Psoas muscle (tissue), 8 donors: ENCODE measurements at places on chromosomes 6 and 20. TPM values are rescaled to one million over a fixed set of nuclear protein-coding genes. Genes with fewer than 3 reads are reported as not detected.

DNA sequence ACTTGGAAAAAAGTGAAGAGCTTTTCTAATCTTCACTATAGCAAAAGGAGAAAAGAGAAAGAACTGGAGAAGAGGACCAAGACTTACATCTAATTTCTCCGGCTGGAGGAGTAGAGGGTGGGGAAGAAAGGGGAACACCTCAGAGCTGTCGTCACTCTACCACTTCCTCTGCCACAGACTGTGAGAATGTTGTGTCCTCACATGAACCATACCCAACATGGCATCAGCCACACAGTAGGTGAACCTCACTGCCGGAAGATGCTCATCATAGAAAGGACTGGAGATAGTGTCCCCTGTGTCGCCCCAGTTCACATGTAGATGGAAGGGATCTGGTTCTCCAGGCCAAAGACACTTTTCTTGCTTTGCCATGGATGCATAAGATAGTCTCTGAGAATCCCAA, 604.4 kb upstream of the NOX3 start:
- no peak for DNase-seq

DNA sequence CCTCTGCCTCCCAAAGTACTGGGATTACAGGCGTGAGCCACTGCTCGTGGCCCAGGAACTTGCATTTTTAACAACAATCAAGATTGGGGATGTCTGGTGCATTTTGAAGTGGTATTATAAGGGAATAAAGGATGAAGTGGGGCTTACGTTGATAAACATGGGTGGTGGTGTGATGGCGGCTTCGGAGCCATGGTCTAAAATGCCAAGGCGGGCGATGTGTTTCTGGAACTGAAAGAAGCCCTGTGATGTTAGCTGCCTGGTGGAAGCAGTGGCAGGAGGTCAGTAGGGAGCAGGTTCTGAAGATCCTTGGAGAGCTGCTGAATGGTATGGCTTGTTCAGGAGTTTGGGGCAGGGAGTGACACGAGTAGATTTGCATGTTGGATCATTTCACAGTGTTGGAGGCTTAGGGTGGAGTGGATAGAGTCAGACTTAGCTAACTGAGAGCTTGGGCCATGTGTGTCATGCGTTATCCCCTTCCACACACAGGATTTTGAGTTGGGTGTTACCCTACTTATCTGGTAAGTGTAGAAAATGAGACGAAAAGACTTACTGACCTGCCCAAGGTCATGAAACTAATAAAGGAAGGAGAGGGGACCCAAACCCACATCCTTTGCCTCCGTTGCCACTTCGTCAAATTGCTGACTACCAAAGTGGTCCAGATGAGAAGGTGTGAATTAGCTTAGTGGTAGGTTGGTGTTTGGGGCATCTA, 1.5 kb downstream of the NELFCD start:
- no peak for DNase-seq

DNA sequence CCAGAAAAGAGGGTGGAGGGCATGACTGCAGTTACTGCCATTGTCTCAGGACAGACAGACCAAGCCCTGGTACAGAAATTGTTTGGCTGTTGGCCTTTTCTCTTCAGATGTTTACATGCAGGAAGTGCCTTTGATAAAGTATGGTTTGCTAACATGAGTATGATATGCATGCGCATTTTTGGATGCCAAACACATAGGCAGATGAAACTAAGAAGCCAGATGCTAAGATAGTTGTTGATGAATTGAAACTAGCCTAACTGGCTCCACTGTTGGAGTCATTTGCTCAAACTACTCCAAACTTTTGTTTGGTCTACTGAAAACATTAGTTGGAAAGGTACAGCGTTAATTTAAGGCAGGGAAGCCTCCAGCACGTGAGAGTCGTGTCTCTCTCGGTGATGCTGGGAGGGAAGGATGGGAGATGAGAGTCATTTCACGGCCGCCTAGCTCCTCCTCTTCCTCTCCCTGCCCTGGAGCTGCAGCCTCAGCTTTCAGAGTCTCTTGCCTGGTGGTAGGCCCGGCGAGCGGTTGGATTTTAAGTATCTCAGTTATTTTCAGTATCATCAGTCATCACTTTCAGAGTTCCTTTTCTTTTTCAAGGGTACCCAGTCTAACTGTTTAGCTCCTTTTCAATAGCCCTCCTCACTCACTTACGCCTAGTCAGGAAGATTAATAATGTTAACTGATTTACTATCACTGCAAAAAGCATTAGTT, 29.7 kb downstream of the RREB1 start:
- peak; percentile 59 for DNase-seq

DNA sequence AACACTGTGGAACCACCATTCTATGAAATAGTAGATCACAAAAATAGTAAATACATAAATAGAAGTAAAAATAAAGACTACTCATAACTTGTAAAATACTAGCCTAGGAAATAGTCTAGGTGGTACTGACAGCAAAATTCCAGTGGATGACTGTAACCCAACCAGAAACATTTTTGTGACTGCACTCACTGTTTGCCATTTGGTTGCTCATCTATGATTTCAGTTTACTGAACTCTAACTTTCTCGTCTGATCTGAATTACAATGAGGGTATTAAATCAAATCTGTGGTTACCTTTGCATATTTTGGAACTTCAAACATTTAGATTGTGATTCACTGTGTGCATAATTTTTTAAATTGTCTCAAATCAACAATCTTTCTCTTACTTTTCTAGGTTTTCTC, 151.1 kb downstream of the KHDC1L start:
- DNase-seq, result no peak

The POU5F1 gene
- not detected for total RNA-seq

DNA sequence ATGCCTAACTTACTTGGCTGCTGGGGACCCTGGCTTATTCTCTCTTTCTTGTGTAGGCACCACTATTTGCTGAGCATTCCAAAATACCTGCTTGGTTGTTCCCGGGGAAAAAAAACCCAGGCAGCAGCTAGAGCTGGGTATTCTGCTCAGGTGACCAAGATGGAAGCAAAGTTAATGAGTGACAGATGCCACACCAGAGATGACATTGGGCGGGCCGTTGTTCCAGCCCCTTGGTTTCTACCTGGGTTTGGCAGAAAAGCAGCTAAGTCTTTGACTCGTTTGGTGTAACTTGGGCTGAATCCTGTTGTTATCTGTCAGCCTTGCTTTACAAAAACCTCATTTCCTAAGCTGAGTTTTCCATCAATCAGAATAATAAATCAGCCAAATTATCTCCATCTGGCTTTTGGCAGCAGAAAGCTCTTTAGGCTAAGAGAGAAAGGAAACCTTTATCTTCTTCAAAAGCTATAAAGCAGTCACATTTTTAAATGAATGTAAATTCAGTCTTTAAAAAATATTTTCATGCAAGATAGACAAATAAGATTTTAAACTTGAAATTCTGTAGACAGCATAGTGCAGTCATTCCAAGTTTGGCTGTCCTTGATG, 202.0 kb upstream of the GMDS start:
- DNase-seq, result no peak

DNA sequence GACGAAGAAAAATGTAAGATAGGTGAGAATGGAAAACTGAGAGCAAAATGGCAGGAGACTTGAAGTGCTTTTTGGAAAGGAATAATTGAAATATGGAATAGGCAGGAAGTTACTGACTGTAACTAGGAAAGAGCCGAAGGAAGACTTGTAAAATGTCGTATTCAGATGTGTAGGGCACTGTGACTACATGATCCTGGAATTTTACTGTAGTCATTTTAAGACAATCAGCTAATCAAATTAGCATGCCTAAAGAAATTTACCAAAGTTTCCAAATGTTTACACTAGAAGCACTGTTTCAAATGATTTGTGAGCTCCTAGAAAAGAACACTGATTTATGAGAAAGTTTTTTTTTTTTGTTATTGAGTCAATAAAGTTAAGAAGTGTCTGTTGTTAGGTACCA, 21.2 kb upstream of the ADIG start:
- DNase-seq, result no peak

- no peak for DNase-seq
Observed at GRCh38 chr6:116115781-116116180, 10.2 kb downstream of the COL10A1 start.
